ENCODE measurements at places on chromosomes 5 and 9.

DNA sequence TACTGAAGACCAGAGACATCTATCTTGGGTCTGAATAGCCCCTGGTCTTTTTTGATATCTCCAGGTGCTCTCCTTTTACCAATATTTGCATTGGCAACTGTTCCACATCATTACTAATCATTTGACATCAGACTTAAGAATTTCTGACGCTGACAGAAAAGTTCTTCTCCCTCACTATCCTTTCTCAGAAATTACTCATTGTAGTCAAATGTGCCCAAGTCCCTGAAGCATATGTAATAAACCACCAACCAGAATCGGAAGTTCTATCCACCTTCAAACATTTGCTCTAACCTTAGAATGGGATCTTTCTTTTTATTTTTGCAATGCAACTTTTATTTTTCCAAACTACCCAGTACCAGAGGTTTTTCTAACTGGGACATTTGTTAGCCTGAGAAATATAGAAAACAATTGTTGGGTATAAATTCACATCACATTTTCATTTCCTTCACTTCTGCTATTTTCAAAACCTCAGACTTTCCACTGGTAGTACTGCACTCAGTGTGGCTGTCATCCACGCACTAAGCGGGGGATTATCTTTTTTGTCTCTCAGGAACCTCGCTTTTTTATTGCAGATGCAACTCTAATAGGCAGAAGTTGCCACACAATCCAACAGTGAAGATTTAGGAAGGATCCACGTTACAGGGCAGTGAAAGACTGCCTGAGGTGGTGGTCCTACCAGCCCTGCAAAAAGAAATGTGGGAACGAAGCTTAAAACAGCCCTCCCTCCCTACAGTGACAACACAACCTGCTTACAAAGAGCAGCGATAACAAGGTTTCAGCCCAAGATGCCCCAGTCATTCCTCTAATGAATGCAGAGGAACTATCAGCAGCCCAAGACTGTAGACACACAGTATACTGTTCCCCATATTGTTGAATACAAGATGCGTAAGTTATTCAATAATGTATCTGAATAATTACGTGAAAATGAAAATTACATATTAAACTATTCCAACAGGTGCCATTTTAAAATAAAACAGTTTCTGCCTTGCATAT is 201.2 kb downstream of the EBF1 start:
- no peak for DNase-seq

DNA sequence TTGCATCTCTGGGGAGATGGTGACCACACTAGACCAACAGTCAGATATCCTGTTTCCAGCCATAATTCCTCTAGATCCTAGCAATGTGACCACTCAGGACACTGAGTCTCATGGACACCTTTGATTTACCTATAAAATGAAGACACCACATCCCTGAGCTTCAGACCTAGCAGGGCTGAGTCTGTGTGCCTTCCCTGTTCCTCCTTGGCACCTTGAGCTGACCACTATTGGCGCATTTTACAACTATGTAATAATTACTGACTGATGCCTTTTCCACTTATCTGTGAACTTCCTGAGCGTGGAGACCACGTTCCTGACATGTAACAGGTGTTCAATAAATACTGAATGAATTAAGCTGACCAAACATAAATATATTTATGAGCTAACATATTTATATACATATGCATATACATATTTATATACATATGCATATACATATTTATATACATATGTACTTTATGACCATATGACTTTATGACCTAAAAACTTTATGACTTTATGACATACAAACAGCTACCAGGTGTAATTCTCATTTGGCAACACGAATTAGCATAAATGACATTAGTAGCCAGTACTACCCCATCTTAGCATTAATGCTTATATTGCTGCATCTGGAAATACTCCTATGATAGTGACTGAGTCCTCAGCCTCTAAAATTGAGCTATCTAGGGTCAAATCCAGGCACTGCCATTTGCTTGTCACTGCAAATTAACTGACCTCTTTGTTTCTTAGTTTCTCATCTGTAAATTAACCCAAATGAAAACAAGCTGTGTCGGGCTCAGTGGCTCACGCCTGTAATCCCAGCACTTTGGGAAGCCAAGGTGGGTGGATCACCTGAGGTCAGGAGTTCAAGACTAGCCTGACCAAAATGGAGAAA is 150.6 kb downstream of the GNA14 start:
- DNase-seq: no peak

DNA sequence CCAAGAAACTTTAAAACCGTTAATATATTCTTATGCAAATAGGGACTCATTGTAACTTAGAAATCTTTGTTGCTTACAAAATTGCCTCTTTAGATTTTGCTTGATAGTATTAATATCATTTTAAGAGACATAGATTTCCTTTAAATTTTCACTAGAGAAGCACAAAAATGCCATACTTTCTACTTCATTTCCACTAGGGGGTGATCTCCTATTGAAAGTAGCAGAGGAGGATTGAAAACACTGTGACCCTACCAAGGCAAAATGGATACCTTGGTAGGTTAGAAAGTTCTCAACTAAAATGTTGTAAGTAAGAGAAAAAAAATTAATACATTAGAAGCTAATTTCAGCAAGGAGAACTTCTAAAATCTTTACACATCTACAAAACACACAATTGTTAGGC is 204.9 kb downstream of the CHSY3 start:
- no peak for DNase-seq

GRCh38 chr5:133336969-133337410 is 275.4 kb downstream of the FSTL4 start:
- DNase-seq: no peak

GRCh38 chr9:92310562-92310961 is 14.6 kb downstream of the NOL8 start:
- no peak for DNase-seq

DNA sequence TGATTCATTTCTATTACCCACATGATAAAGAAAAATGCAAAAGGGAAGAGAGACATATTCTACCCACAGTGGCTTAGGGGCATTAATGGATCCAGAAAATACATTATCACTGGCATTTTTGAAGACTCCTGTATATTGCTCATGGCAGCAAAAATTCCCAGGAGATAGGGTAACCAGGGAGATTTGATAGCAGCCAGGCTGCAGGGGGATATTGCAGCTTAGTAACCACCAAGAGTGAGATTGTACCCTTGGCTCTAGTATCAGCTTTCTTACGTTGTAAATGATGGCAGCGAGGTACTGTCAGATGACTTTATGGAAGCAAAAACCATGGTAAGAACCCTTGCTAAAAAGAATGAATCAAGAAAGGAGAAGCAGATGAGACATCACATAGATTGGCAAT is 19.8 kb upstream of the ALDH1A1 start:
- no peak for DNase-seq

GRCh38 chr9:93009337-93010015 is 49.0 kb upstream of the SUSD3 start:
- no peak for DNase-seq

DNA sequence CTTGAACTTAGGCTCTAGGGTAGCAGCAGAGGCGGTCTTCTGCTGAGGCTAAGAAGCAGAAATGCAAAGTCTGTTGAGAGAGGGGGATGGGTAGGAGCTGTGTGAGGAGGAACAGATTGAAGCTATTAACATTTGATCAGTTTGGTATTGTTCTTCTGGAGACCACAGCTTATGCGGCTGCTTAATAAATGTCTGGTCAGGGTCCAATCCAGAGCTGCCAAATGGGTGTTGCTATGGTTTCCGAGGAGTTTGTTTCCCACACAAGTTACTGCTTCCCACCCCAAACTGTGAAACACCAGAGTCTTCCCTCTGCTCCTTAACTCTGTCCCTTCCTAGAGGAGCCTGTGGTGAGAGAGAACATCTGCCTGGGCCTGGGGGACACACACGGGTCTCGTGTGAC is 142.2 kb upstream of the KLF4 start:
- DNase-seq: no peak

DNA sequence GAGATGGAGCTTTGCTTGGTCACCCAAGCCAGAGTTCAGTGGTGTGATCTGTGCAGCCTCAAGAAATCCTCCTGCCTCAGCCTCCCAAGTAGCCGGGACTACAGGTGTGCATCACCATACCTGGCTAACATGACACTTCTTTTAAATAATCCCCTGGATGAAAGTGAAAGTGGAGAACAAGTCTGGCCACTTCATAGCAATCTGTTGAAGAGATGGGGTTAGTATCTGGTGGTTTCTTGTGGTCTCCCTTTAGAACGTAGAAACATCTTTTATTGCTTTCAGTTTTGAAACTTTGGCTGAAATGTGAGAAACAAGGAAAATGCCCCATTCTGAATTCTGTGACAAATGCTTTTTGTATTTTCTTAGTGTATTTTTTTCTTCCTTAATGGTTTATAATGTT is 452.5 kb upstream of the RIOK2 start:
- no peak for DNase-seq

- DNase-seq: no peak
Observed at GRCh38 chr5:136979131-136979530, 520.0 kb downstream of the SPOCK1 start.

DNA sequence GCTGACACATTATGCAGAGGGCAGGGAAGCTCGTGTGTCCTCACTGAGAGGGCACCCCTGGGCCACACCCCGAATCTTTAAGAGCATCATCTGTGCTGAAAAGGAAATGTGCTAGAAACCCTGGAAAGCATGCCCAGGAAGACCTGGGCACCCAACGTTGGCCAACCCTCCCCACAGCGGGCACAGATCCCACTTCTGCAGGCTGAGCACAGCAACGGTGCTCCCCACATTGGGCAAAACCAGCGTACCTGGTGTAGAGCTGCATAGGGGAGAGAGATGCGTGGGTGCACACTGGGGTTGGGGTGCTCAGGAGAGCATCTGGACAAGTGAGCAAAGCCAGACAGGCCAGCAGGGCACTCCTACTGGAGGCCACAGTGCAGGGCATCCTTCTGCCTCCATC is 32.6 kb downstream of the ROR2 start:
- no peak for DNase-seq

DNA sequence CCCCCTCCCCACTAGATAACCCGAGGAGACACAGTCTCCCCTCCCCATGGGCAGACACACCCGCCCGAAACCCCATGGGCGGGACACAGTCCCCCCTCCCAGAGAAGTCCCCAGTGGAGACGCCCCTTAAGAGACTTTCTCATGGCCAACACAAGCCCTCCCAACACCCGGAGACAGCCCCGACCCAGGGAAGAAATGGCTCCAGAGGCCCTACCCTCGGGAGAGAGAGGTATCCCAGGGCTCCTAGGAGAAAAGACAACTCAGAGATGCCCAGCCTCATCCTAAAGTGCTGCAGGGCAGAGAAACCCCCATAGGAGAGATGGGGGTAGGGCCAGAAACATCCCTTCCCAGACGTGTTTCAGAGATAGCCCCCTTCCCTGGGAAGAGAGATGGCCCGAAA is 27.4 kb downstream of the PCDH1 start:
- DNase-seq: no peak

- DNase-seq: no peak
Observed at GRCh38 chr9:87910821-87911220, 6.9 kb upstream of the SPATA31C1 start.

All from activated CD8-positive, alpha-beta memory T cell treated with anti-CD3 and anti-CD28 coated beads for 1 hour (primary cell).